Cortex of kidney (tissue), 1 donor: ENCODE measurements at places on chromosomes 16 and 17.

DNA sequence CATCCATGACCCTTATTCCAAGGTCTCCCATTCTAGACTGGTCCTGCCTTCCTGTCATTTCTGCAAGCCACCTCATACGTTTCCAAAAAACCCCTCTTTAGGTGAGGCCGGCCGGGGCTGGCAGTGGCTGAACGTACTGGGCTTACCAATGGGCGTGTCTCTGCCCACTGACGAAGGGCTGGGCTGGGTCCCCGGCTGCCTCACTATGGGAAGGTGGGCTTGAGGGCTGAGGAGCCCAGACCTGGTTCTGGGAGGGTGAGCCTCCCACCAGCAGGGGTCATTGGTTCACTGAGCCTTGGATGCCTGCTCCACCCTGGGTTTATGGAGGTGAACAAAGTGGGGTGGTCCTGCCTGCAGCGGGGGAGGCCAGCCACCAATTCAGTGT, 19.9 kb downstream of the KDM8 start:
- no peak for DNase-seq

GRCh38 chr17:33121272-33121671, 129.6 kb downstream of the SPACA3 start:
- DNase-seq = no peak

DNA sequence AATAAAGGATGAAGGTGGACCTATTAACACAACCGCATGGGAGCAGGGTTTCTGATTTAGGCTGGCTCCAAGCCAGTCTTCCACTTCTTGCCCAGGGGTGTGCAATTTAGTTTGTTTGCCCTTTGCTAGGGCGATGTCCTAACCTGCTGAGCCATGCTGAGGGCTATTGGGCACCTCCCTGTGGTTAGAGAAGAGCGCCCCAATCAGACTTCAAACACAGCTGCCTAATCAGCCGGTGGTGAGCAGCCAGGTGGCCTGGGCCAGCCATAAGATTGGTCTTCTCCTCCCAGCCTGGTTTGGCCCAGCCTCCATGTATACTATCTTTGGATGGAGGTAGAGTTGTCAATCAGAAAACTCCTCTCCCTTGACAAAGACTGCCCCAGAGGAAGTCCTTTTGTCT, 15.7 kb downstream of the TMEM94 start:
- no peak for DNase-seq

DNA sequence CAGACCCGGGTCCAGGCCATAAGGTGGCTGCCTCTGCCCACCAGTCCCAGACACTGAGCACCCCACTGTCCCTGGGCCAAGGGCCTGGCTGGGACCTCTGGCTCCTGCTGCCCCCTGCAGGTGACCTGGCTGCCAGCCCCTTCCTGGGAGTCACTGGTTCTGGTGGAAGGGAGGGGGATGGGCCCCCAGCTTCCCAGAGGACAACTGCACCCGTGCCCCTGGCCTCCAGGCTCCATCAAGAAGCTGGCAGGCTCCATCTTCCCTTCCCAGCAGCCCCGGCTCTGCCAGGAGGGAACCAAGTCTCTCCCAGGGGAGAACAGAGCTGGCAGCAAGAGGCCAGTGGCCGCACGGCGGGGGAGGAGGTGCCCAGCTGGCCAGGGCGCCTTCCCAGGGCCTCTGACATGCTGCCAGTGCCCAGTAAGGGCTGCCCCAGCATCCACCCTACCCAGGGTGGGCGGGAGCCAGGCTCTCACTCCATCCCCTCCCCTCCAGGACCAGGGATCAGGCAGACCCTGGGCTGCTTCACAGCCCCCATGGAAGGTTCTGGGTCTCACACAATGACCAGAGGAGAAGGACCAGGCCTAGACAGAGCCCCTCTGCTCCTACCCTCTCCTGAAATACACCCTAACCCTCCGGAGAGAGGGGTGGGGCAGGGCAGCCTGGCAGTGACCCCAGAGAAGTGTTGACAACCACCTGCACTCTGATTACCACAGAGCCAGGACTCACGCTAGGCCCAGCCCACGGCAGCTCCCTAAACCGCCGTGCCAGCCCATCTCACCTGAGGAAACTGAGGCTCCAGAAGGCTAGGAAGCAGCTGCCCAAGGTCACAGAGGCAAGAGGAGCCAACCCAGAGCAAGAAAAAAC, 3.6 kb downstream of the CLUH start:
- DNase-seq = no peak

DNA sequence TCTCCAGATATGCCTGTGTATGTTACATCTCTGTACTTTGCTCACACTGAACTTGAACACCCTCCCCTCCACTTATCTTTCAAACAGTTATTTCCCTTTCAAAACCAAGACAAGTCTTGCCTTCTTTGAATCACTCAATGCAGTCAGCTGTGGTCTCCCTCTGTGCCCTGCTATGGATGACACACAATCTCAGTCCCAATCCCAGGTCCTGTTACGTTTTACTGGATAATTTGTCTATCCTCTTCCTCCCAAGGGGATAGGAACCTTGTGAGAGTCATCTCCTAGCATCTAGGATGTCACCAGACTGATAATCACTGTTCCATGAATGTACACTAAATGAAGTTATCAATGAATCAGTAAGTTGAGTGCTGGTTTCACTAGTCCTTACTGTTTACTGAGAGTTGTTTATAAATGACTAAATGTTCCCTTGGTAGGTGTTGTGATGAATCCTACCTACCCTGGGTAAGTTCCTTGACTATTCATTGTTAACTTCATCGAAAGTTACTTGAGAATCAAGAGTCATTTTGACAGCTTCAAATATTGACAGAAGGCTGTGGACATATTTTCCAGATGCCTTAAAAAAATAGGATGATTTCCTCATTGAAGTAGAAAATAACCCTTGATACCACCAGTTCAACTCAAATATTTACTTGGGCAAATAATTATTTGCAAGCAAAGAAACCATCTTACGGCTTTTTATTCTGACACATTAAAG, 244.9 kb downstream of the PRKCA start:
- no peak for DNase-seq

- DNase-seq = no peak
Measured at GRCh38 chr17:70295731-70296130, 126.4 kb downstream of the KCNJ2 start.

DNA sequence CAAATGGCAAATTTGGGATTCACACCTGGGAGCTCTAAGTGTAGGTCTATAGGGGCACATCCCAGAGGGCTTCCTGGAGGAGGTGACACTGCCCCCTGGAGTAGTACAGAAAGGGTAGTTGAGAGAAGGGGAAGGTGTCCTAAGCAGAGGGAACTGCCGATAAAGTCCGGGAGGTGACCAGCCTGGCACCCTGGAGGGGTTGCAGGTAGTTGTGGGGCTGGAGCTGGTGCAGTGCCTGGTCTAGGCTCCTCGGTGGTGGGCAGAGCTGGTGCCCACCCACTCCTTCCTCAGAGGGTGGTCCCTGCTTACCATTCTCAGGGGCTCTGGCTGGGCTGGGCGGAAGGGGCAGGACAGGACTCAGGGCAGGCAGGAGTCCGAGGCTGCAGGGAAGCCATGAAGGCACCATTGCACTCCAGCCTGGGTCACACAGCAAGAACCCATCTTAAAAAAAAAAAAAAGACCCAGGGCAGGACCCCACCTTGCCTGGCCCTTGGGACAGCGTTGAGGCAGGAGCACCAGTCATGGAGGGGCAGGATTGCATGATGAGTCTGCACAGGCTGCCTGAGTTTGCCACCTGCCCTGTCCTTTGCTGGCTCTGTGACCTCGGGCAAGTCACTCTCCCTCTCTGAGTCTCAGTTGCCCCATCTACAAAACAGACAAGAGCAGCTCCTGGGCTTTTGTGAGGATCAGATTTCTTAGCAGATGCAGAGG, 43.8 kb downstream of the LAT start:
- DNase-seq = no peak

GRCh38 chr17:40473573-40474365, 27.7 kb downstream of the TNS4 start:
- no peak for DNase-seq

GRCh38 chr16:88599825-88600538, 29.8 kb downstream of the ZC3H18 start:
- DNase-seq = no peak

DNA sequence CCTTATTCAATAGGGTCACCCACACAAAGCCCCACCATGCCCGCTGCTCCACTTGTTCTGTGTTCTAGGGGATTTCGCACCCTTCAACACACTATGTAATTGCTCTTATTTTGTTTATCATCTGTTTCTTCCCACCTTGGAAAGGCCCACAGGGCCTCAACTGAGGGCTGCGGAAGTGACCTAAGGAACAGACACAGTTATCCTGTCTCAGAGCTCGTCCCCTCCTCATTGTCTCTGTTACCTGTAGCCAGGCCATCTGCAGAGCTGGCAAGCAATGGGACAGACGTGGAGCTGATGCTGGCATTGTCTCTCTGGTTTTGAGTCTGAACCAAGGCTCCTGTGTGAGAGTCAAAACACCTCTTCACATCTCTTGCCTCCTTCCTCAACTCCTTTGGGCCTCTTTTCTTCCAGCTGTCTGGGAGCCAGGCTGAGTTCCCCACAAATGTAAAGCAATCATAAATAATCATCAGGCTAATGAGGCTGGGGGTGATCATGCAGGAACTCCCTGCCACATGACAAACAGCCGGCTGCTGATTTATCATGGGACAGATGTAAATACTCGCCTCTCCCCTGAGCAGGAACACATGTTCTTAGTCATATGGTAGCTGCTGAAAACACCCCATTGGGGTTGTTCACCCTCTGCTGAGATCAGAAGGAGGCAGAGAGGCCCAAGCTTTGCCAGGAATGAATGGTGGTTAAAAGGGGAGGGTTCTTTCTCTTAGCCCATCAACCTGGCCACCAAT, 71.9 kb downstream of the AXIN2 start:
- DNase-seq = no peak
